ENCODE measurements at places on chromosomes 1 and 21.

- no peak for DNase-seq
Measured at GRCh38 chr1:83813576-83813975, 185.4 kb downstream of the TTLL7 start.

- DNase-seq, result no peak
Measured at GRCh38 chr1:56873213-56873612, 18.6 kb downstream of the C8A start.

GRCh38 chr1:38929476-38929875 is 12.2 kb downstream of the RHBDL2 start:
- DNase-seq, result peak; percentile 20

- no peak for DNase-seq
Measured at GRCh38 chr21:29396951-29397455, 98.3 kb downstream of the BACH1 start.

- no peak for DNase-seq
Measured at GRCh38 chr21:29557200-29557599, 258.5 kb downstream of the BACH1 start.

GRCh38 chr1:48887796-48888195 is 111.1 kb upstream of the BEND5 start:
- no peak for DNase-seq

DNA sequence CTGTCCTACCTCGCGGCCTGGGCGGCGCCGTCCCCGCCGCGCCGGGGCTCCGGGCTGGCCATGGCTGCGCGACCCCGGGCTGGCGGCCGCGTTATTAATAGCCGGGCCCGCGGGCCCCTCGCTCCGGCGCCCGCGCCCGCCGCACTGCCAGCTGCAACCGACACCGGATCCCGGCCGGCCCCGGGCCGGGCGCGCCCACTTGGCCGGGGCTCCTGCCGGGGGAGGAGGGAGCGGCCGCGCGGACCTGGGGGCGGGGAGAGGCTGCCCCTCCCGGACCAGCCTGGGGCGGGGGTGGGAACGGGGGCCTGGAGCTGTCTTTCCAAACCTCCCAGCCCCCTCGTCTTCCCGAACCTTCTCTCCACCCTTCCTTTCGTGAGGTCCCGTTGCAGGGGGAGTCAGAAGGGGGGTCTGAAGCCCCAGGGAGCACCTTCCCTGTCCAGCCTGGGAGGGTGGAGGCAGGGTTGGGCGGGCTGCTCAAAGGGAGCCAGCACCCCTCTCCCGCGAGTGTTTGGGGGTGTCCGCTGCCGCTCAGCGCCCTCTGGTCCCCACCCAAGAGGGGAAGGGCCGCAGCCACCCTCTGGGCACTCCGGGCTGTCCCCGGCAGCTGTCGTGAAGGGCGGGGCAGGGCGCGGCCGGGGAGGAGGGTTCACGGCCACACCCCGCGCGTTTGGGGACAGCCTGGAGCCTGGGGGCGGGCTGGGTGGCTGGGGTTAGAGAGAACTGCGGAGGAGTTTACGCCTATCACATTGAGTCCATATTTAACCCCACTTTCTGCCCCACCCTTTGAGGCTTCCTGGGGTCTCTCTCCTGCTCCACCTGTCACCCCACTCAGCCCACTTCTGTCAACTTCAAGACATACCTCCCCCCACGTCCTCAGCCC is at the start of gene SYNC:
SYNC (minus strand) TSS at position 172 of the 880 bp plus-strand sequence; CDS start at position 62, 110 bp downstream.
- DNase-seq, result peak; percentile 84
